Activated CD8-positive, alpha-beta memory T cell treated with anti-CD3 and anti-CD28 coated beads for 4 hours (primary cell): ENCODE measurements at places on chromosomes 12 and 14.

- no peak for DNase-seq
These were observed 51.6 kb downstream of the GPATCH2L start for GRCh38 chr14:76203086-76204001.

DNA sequence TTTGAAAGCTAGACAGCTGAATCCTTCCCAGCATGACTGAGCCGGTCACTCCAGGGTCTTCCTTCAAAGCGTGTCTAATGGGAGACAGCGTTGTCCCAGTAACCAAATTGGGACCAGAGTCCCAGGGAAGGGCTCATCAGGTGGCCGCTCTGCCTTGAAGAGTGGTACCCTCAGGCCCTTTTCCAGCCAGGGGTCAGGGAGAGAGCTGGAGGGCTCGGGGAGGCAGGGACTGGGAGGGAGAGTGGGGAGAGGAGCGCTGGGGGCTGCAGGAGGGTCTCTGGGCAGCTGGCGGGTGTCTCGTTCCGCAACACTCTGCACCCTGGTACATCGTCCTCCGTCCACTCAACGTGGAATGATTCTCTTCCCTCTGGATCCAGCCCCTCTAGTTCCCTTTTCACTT is 1.6 kb upstream of the RTL1 start:
- DNase-seq = no peak

DNA sequence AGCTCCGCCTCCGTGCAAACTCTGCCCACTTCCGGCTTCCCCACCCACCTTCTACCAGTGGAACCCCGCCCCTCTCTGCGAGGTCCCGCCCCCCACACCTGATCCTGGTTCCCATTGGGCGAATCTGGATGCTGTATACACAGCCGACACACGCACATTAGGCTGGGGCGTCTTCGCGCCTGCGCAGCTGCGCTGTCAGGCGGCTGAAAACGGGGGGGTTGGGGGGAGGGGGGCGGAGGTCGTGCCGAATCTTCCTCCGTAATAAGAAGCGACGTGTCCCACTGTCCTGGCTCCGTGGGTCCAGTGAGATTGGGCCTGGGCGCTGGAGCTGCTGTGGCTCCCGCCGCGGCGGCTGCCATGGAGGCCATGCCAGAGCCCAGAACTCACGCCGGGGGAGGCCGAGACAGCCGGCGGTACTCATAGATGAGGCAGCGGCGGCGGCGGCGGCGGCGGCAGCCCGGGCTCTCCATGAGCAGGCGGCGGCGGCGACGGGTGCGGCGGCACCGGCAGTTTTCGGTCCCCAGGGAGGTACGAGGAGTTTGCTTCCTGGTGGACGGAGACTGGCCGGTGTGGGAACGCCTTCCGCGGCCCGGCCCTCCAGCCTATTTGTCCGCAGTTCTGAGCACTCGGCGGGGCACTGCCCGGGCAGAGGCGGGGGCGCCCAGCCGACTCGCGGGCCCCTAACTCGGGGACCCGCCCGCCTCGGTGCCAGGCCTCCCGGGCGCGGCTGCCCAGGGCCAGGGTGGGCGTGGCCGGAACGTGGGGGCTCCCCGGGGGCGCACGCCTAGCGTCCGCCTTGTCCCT is 64.5 kb downstream of the KLHL28 start:
- peak; percentile 98 for DNase-seq

GRCh38 chr14:59022144-59022543 is 166.3 kb upstream of the DAAM1 start:
- DNase-seq = no peak

DNA sequence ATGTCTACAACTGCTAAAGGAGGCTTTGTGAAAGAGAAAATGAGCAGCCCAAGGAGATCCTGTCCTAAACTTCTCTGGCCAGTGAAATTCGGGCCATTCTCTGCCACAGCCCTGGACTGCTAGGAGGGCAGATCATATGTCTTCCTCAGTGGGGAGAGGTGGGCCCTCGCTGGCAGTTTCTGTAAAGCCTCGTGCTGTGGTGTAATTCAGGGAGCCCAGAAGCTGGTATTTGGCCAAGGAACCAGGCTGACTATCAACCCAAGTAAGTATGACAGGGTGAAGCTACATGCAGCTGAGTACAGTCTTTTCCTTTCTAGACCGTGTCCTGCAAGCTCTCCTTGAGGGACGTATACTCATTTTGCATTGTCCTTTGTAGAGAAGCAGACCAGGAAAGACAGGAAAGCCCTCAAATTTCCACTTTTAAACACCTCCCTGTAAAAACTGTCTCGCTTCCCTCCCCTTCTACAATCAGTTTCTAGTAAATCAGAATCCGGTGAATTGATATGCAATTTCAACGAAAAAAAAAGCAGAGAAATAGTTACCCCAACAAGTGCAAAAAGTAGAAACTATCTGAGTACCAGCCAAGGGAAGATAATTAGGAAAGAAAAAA is 106.8 kb downstream of the DAD1 start:
- no peak for DNase-seq

- DNase-seq = no peak
These were observed 650.3 kb upstream of the ALG10B start for GRCh38 chr12:37666069-37666781.

- no peak for DNase-seq
These were observed 3.6 kb downstream of the IFT43 start for GRCh38 chr14:75989134-75989533.

DNA sequence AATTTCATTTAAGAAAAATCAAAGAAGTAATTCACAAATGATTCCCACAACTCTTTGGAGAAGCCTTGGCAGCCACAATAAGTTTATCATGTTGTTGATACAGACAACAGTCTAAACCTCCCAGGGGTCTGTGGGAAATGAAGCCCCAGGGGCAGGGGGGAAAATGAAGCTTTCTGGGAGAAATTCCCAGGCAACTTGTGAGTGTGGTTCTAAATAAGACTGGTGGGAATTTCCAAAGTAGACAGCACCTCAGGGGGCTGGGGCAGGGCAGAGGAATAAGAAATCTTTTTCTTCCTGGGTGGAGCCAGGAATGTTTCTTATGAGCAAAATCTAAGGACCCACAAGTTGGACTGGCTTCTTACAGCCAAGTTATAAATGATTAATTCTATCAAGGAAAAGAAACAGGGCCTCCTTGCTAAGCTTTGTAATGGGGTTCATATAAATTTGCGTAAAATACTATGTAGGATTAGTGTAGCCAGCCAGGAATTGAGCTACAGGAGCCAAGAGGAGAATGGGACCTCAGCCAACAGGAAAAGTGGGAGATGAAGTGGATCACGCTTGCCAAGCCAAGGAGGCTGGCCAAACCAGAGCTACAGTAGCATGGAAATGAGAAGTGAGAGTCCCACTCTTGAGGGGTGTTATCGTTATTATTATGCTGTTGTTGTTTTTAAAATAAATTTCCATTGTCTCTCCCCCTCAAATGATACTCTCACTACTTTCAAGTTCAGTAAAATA is 182.9 kb upstream of the FAR2 start:
- DNase-seq = no peak

DNA sequence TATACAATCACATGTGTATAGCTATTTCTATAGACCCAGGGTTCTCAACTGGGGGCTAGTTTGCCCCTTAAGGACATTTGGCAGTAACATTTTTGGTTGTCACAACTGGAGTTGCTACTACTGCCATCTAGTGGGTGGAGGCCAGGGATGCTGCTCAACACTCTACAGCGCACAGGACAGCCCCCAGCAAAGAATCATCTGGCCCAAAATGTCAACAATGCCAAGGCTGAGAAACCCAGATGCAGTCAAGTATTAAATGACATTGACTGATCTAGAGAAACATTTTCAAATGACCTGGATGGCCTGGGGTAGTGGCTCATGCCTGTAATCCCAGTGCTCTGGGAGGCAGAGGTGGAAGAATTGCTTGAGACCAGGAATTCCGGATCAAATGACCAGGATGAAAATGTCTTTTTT is 5.8 kb downstream of the WSB2 start:
- DNase-seq = peak; percentile 25

DNA sequence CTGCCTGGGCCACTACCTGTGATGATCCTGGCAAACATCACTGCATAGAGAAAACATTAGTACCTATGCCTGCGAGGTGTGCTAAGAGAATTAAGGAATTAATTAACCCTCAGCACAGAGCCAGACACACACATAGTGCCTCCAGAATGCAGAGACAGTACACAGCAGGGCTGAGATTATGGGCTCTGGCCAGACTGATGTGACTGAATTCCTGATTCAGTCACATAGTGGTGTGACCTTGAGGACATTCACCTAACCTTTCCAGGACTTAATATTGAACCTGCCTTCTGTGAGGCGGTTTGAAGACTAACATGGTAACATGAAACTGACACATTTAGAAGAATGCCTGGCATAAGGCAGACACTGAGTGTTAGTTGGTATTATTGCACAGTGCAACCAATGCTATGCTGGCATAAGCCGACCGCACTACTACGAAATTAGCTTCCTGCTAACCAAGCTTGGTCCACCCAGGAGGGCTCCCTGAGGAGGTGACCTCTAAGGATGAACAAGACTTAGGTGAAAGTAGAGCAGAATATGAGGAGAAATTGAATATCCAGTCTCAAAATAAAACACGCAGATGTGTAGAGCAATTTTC is 32.0 kb upstream of the SELPLG start:
- no peak for DNase-seq

GRCh38 chr12:99493197-99493596 is 154.4 kb upstream of the GARIN6 start:
- no peak for DNase-seq

- no peak for DNase-seq
These were observed 165.5 kb downstream of the ANO6 start for GRCh38 chr12:45381351-45381750.

GRCh38 chr12:6374786-6375160 is 590 bp downstream of the SCNN1A start:
- DNase-seq = no peak

DNA sequence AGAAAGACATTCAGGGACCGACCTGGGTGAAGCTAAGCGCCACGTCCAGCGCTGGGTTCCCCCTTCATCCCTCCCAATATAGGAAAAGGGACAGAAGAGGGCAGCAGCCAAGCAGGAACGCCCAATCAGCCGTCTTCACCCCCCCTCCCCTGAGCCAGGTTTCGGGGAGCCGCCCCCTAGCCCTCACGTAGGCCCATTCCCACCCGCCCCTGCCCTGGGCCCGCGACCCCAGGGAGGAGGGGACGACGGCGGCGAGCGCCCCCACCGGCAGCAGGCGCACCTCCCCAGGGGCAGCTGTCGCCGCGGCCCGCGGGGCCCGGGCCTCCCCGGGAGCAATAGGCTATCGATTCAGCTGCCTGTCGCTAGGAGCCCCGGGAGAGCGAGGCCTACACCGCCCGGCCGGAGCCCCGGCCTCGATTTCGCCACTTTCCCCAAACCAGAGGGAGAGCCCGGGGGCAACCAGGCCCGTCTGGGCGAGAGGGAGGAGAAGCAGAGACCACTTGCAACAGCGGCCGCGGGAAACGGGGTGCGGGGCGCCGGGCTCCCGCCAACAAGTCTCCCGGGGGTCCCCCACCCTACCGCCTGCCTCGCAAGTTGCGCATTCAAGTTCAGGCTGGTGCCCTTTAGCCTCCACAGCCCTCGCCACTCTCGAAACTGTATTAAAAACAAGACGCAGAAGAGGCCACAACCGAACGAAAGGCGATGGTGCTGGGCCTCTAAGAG is 1.3 kb downstream of the DCAF5 start:
- peak; percentile 57 for DNase-seq

DNA sequence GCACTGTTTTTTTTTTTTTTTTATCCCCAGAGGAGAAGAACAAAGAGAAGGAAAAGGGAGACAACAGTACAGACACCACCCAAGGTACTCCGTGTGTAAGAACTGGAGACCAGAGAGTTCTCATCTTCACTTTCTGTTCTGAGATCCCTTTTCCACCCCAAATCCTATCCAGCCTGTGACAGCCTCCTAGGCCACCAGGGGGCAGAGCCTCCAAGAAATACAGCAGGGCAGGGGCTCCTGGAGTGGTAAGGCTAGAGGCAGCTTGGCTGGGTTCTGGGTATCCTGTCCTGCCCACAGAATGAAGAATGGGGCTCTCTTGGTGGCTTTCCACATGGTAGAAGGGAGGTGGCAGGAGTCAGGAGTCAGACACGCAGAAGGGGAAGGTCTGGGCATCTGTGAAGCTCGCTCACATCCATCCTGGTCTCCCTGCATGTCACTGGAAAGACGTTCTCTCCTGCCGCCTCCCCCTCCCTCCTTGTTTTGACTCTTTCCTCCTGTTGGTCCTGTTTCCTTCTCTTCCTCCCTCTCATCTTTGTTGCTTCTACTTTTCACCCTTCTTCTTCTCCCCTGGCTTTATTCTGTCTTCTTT is 12.0 kb downstream of the CLSTN3 start:
- DNase-seq = no peak

GRCh38 chr14:95830386-95830785 is 46.2 kb upstream of the TUNAR start:
- no peak for DNase-seq

- DNase-seq = no peak
These were observed 30.9 kb upstream of the PLEKHG3 start for GRCh38 chr14:64673316-64673715.

- no peak for DNase-seq
These were observed 19.8 kb upstream of the MAP1LC3B2 start for GRCh38 chr12:116539361-116539771.

DNA sequence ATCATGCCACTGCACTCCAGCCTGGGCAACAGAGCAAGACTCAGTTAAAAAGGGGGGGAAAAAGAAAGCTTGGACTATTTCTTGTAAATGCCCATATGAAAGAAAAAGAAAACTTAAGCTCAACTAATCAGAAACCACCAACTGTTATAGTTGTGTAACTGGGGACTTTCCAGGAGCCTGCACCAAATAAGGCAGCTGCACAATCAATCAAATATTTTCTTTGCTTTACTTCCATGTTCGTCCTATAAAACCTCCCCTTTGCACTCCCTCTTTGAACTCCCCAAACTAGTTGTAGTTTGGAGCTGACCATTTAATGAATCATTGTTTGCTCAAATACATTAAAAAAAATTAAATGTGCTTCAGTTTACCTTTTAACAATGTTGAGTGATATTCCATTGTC is 54.9 kb downstream of the OTOGL start:
- DNase-seq = no peak

DNA sequence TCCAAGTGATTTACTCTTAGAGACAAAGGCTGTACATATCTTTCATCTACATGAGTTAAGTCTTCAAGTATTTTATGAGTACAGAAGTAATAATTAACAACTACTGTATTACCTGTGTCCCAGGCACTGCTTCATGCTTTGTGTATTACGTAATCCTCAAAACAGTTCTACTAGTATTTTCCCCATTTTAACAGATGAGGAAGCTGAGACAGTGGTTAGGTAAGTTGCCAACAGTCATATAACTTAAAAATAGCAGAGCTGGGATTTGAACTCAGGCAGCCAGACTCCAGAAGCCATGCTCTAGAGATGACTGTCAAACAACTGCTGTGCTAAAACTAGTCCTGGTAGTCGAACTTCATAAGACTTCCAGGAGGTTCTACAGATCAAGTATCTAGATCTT is 10.7 kb downstream of the TRMT5 start:
- no peak for DNase-seq

GRCh38 chr12:119631930-119632678 is 35.8 kb upstream of the PRKAB1 start:
- DNase-seq = no peak
